ENCODE measurements at places on chromosomes 3 and 15.
A peak's percentile ranks its signal among the peaks of the same experiment; 100 is the strongest.

- DNase-seq, result no peak
Observed at GRCh38 chr15:77038312-77039216, 32.3 kb downstream of the TSPAN3 start.

GRCh38 chr3:133464573-133464972 lies 64.7 kb downstream of the BFSP2 start:
- no peak for DNase-seq

DNA sequence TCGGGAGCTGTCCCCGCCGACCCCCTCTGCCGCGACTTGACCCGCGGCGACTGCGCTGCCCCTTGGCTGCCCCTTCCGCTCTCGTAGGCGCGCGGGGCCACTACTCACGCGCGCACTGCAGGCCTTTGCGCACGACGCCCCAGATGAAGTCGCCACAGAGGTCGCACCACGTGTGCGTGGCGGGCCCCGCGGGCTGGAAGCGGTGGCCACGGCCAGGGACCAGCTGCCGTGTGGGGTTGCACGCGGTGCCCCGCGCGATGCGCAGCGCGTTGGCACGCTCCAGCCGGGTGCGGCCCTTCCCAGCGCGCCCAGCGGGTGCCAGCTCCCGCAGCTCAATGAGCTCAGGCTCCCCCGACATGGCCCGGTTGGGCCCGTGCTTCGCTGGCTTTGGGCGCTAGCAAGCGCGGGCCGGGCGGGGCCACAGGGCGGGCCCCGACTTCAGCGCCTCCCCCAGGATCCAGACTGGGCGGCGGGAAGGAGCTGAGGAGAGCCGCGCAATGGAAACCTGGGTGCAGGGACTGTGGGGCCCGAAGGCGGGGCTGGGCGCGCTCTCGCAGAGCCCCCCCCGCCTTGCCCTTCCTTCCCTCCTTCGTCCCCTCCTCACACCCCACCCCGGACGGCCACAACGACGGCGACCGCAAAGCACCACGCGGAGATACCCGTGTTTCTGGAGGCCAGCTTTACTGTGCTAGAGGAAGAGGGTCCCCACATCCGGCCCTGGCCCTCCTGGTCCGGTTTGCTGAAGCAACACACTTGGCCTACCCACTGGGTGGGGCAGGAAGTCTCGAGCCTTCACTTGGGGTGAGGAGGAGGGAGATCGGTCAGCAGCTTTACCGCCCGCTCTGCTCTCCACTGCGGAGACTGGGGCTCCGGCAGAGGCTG lies at the start of gene RASSF1:
RASSF1 (minus strand) TSS at position 389 of the 882 bp plus-strand sequence; CDS start at position 358, 31 bp downstream.
- DNase-seq, result no peak

DNA sequence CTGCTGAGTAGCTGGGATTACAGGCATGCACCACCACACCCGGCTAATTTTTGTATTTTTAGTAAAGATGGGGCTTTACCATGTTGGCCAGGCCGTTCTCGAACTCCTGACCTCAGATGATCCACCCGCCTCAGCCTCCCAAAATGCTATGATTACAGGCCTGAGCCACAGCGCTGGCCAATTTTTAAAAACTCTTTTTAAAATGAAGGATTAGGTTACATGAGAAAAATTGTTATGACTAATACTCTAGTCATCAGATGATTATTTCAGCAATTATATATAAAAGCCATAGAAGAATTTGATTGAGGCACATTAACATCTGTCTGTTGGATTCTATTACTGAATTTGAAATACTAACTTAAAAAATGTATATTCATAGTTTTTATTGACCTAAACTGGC lies 134.1 kb upstream of the MNS1 start:
- no peak for DNase-seq

DNA sequence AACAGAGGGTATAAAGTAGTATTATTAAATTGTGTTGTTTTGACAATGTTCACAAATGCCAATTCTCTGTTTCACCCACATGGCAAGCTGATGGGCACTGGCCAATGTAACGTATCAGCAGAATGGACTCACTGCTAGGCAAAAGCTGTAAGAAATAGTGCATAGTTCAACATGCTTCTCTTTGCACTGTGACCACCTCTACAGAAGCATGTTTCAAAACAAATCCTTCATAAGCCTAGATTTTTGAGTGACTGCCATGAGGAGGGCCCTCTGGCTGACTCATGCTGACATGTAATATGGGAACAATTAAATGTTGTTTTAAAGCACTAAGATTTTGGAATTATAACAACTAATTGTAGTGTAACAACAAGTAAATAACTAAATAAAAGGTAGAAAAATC lies 3.2 kb downstream of the GBE1 start:
- DNase-seq, result no peak

DNA sequence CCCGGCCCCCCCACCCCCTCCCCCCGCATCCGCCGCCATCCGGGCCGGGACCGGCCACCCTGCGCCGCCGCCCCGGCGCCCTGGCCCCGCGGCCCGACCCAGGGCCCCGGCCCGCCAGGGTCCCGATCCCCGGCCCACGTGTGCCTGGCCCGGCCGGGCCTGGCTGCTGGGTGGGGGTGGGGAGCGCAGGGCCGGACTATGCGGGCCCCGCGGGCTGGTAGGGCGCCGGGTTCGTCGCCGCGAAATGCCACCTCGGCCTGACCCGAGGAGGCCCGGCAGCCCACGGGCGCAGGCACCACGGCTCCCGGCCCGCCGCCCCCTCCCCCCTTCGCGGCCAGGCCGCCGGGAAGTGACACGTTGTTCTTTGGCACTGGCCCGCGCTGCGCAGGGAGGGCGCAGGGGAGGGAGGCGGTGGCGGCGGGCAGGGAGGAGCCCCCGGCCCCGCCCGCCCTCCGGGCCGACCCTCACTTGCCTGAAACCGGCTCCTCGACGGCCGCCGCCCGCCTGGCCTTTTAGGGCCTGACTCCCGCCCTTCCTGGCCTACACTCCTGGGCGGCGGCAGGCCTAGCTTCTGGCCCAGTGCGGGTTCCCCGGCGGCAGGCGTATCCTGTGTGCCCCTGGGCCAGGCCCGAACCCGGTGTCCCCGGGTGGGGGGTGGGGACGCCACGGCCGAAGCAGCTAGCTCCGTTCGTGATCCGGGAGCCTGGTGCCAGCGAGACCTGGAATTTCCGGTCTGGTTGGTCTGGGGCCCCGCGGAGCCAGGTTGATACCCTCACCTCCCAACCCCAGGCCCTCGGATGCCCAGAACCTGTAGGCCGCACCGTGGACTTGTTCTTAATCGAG lies 515 bp downstream of the EIF4G1 start:
- DNase-seq, result peak; percentile 44

GRCh38 chr3:167228135-167228534 lies 152.0 kb downstream of the ZBBX start:
- no peak for DNase-seq

DNA sequence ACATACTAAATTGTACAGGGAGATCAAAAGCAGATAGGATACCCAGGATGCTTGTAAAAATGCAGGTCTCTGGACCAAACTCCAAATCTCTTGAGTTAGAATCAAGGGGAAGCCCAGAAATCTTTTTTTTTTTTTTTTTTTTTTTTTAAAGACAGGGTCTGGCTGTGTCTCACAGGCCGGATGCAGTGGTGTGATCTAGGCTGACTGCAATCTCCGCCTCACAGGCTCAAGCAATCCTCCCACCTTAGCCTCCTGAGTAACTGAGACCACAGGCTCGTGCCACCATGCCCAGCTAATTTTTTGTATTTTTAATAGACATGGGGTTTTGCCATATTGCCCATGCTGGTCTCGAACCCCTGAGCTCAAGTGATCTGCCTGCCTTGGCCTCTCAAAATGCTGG lies 373.5 kb downstream of the SHQ1 start:
- DNase-seq, result no peak

GRCh38 chr3:195914648-195915473 lies 6.5 kb upstream of the TNK2 start:
- peak; percentile 95 for DNase-seq

DNA sequence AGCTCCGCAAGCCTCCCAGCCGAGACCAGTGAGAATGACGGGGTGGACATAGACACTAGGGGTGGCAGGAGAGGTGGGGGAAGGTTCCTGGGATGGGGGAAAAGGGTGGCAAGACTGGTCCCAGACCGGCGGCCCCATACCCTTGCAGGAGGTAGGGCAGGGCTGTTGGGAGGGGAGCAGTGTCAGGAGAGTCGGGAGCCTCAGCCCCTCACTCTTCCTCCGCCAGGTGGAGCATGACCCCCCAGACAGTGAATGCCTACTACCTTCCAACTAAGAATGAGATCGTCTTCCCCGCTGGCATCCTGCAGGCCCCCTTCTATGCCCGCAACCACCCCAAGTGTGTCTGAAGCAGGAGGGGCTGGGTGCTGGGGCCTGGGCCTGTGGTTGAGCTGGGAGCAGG lies 8.7 kb upstream of the PSMD2 start:
- DNase-seq, result no peak

DNA sequence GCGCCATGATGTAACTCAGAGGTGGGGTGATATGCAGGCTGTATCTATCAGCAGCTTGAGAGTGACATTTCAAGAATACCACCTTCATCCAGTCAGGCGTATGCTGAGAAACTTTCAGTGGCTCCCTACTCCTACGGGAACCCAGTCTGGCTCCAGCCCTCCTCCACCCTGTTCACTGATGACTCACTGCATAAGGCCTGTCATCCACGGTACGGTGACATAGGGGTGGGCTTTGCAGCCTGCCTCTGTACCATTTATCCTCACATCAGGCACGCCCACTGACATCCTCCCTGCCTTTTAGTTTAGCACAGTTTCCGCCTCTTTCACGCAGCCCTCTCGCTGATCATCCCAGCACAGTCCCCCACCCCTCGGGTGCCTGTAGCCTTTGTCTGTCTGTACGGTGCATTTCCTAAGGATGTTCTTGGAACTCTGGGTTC lies 11.7 kb downstream of the PXYLP1 start:
- peak; percentile 63 for DNase-seq

DNA sequence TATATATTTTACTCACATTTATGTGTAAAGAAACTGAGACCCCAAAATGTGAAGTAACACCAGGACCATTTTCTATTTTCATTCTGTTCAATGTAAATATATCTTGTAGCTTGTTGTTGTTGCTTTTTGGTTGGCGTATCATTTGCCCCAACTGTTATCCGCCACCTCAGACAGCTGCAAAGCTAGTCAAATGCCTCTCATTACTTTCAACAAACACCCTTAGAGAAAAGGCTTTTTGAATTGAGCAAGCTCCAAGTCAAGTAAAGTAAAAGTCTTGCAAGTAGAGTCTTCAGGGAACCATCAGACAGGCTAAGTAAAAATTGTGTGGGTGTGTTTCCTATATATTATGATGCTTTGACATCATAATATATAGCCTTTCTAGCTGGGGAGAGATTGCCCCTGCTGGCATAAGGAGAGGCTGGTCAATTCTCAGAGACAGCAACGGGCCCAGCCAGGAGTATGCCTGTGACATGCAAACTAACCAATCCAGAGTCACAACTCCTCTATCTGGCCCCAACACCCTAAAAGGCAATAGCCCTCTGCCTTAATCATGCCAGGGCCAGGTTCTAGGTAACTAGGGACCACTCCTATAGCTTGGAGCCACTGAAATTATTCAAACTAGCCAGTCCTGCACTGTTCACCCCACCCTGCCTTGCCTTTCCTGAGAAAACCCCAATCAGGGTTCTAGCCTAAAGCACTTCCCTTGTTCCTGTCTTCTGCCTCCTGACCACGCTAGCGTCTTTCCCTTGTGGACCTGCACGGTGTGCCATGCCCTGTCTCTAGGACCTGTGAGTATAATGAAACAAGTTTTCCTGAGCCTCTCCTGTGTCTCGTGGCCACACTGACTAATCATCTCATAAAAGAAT lies 75.6 kb downstream of the RAD18 start:
- DNase-seq, result no peak

DNA sequence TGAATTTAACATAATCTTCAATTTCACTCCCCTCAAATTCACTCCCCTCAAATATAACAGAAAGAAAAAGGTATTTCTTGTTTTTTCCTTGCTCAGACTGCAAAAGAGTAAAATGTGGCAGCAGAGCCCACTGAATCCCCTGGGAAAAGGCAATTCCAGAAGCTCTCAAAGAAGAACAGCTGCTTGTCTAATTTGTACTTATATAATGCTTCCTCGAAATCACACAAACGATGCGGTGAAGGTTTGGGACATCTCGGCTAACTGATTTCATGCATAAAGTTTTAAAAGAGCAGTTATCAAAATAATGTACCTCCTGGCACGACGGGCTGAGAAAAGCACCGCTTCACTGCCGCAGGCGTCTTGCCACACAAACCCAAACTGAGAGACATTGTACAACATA lies 10.7 kb downstream of the BDH1 start:
- DNase-seq, result no peak

DNA sequence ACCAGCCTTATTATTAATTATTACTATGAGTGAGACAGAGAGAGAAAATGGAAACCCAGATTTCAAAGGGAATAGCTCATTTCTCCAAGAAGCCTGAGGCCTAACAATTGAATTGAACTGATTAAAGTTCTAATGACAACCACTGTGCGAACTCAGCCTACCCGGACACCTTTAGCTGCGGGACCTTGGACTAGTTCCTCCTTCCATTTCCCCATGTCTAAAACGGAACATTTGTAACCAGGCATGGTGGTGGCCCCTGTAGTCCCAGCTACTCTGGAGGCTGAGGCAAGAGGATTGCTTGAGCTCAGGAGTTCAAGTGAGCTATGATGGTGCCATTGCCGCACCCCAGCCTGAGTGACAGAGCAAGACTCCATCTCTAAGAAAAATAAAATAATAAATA lies 16.4 kb upstream of the RTP2 start:
- no peak for DNase-seq

DNA sequence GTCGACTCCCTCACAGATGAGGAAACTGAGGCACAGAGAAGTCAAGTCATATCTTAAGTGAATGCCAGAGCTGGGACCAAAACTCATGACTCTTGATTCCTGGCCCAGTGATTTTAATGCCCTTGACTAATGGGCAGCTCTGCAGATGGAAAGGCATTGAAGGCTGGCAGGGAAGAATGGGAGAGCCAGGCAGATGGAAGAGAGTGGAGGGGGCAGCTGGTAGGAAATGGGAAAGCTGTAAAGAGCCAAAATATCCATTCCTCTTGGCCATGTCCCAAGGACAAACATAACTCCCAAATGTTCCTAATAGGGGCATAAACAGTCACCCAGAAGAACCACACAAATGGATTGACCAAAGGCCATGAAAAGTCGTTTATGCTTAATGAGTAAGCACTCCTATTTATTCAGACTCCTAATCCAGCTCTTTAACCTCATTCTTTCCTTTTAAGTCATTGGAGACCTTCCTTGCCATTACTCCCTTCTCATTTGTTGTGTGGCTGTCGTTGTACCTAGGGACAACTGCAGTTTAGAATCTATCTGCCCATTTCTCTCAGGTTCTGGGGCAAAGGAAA lies 330.5 kb upstream of the ROPN1 start:
- DNase-seq, result no peak

DNA sequence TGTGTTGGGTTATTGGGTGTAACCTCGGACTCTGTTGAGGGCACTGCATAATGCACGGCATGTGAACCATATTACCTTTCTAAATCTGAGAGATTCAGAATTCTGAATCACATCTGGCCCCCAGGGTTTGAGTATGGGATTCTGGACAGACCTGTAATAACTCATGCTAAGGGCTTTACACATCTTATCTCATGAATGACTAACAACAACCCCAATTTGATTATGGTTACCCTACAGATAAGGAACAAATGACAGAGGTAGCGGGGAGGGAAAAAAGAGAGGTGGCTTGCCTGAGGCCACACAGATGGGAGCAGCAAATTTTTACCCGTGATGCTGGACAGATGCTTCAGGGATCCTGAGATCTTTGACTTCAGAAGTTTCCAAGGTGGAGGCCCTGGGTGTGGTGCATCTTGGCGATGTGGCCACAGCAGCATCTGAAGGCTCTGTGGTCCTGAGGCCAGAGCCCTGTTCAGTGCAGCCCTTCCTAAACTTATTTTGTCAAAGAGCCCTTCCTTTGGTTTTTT lies 43.8 kb downstream of the POMGNT2 start:
- no peak for DNase-seq

Data from activated naive CD8-positive, alpha-beta T cell treated with anti-CD3 and anti-CD28 coated beads, Interleukin-2, amount 50 U/mL, for 16 hours (primary cell).